ENCODE measurements at places on chromosomes 4 and X.

GRCh38 chr4:120881351-120881750 lies 41.2 kb downstream of the PRDM5 start:
- no peak for DNase-seq

DNA sequence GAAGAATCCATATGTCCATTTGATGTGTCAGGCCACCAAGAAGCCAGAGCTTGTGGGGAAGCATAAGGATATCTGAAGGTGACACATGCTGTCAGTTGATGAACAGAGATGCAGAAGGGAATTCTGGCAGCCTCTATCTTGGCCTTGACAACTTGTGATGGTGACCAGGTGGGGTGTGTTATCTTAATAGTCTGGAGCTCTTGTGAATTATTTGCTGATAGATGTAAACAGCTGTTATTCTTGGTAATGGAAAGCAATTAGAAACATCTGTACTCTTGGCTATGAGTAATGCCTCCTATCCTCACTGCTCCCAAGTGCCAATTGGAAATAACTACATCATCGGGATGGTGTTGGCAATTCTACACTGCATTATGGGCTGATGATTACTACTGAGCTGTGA lies 51.9 kb downstream of the NAA11 start:
- no peak for DNase-seq

DNA sequence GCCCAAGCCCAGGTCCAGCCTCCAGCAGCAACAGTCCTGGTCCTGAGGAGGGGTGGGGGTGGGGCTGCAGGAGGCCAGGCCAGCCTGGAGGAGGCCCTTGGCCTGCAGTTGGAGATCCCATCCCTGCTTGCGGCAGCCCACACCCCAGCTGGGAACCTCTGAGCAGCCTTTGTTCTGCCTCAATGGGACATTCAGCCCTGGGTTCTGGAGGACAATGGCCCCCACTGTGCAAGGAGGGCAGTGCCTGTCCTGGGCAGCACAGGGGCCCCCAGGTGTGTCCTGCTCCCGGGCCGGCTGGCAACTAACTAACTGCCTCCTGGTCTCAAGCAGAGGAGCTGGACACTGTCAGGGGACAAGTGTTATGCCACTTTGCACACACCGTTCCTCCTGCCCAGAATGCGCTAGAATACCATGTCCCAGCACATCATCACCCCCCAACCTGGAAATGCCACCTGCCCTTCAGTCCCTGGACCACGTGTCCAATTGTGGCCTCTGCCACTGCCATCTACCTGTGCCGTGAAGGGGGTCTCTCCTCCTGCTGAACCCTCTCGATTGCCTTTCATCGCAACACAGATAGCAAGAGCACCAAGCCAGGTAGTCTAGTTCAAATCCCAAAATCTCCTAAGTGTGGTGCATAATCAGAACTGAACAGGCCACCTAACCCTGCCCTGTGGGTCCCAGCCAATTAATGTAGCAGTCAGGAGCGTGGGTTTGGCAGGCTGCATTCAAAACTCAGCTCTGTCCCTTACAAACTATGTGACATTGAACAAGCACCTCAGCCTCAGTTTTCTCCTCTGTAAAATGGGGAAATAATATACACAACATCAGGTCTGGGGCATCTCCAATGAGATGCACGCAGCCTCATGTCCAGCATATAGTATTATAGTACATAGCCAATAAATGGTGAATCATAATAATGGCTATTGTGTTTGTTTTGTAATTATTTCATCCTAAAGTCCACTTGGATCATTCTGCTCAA lies 8.8 kb downstream of the PPP2R2C start:
- DNase-seq, result peak; percentile 2

DNA sequence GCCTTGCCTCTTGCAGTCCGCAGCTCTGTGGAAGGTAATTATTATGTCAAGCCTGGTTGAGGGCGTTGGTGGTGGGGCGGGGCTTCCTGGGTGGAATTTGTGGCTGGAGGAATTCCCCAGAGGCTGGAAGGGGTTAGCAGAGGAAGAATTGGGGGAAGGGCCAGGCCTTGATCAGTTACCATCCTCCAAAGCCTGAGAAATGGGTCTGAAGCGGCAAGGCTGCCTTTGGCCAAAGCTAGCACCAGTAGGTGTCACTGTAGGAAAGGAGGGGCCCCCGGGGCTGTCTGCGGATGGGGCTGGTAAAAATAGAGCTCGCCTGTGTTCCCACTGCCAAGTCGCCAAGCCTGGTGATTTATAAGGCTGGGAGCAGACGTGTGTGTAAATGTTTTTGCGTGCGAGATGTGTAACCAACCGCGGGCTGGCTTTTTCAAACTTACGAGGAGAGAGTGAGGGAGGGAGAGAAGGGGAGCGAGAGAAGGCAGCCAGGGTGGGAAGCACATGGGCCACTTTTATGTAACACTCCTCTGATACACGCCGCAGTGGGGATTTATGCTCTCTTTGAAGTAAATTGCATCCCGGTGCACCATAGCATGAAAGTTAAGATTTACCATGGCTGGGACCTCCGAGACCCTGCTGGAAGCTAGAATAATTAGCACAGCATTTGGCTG lies 367.0 kb downstream of the BCOR start:
- DNase-seq, result peak; percentile 62

- DNase-seq, result no peak
Observed at GRCh38 chr4:104531390-104531789, 36.7 kb upstream of the CXXC4 start.

DNA sequence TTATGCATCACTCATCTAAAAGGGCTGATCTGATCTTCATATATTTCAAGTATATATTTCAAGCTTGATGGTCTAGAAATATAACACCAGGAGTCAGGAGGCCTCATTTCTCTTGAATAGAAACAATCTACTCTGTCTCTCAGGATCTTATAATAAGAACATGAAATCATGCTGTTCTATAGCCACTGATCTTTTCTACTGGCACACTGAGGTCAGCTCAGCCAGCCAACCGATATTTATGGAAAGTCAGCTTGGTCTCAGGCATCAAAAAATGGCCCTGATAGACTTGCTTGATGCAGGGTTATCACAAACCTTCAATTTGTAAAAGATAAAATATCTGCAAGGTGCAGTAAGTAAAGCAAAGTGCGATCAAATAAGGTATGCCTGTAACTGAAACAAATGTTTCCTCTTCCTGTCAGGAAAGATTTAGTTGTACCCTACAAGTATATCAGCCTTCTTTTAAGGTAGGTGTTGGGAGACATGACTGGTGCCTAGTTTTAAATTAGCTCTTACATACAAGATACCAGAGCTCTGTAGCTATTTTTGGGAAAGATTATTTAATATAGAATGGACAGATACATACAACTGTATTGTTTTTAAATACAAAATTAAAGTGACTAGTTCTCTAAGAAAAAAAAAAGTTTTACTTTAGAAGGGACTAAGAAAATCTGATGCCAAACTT lies 63.4 kb downstream of the BMP3 start:
- no peak for DNase-seq

- DNase-seq, result peak; percentile 9
Observed at GRCh38 chr4:106266201-106266600, 49.8 kb downstream of the TBCK start.

DNA sequence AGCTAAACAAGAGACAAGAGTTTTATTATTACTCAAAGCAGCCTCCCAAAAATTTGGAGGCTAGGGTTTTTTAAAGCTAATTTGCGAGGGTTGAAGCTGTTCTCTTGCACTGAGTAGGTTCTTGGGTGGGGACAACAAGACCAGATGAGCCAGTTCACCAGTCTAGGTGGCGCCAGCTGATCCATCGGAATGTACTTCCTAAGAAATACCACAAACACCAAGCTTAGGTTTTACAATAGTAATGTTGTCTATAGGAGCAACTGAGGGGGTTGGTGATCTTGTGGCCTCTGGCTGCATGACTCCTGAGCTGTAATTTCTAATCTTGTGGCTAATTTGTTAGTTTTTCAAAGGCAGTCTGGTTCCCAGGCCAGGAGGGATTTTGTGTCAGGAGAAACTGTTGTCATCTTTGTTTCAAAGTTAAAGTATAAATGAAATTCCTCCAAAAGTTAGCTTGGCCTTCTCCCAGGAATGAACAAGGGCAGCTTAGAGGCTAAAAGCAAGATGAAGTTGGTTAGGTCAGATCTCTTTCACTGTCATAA lies 130.6 kb downstream of the SLC7A11 start:
- DNase-seq, result no peak

DNA sequence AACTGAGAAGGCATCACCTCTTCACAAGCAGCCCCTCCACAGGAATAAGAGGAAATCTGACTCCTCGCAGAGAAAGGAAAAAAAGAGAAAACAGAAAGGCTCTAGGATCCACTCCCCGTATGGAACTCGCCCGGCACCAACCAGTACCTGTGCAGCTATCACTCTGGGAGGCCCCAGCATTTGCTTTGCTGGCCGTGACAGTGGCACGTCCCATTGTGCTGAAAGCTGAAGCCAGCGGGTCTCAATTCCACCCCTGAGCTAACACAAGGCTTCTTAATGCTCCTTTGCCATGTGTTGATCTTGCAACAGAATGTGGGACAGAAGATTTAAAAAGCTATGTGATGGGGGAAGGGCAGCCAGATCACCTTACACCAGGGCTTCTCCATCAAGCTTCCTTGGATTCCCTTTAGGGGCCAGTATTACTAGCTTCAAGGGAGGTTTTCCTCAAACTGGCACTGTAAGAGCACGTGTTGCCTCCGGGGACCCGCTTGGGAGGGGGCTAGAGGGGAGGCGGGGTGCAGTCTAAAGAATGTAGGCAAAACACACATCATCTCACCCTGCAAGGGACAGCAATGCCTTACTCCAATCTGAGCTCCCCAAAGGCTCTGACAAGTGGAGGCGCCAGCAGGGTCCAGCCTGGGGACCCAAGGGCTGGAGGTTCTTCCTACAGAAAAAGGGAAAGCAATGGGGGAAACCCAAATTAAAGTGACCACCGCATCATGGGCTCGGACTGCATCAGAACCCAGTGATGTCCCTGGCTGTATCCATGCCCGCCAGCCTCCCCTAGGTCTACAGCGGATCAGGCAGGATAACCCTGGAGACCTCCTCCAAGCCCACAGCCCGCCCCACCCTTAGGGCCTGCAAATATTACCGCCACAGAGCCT lies 1.2 kb downstream of the USP46 start:
- no peak for DNase-seq

- DNase-seq, result no peak
Observed at GRCh38 chr4:175127314-175127713, 209.2 kb downstream of the ADAM29 start.

DNA sequence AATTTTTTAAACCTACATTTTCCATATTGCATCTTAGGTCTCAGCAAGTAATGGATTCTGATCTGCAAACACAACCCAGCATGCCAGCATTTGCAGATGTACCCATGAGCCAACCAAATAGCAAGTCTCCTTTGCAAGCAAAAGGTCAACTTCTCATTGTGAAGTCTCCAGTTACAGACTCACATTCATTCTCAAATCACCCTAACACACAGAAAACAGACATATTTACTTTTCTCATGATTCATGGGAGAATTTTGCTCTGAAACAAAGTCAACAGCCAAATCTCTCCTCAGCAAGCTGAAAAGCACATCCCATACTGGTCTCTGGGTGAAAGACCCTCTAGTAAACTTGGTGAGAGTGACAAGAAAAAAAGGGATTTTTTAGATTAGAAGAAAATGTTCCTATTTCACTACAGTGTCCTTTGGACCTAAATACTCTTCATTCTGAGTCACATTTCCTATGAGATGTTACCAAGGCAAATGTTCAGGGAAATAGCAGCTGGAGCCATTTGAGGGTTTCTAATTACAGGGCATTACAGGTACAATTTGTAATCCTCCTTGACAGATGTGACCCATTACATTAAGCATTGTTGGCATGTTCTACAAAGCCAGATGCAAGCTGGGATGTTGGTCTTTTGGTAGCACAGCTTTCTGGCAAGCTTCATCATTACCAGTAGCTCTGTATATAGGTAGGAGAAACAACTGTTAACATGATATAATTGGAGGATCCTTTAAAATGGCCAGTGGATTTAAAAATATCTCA lies 383.3 kb downstream of the SMARCA1 start:
- DNase-seq, result no peak

- DNase-seq, result no peak
Observed at GRCh38 chr4:54879576-54879975, 221.8 kb downstream of the KIT start.

GRCh38 chr4:3466691-3467600 lies 3.8 kb downstream of the DOK7 start:
- DNase-seq, result no peak

GRCh38 chr4:53563824-53564223 lies 27.5 kb downstream of the LNX1 start:
- no peak for DNase-seq

- DNase-seq, result no peak
Observed at GRCh38 chr4:60743654-60744053, 456.5 kb upstream of the ADGRL3 start.

GRCh38 chrX:97747346-97747745 lies 863.6 kb downstream of the RPA4 start:
- no peak for DNase-seq

Measured in activated CD4-positive, alpha-beta T cell treated with anti-CD3 and anti-CD28 coated beads, Interleukin-2, amount 10 ng/mL, durations not matched to agents 7 days and 5 days (primary cell).